ENCODE measurements at places on chromosomes 3 and 15.
A peak's percentile ranks its signal among the peaks of the same experiment; 100 is the strongest.

DNA sequence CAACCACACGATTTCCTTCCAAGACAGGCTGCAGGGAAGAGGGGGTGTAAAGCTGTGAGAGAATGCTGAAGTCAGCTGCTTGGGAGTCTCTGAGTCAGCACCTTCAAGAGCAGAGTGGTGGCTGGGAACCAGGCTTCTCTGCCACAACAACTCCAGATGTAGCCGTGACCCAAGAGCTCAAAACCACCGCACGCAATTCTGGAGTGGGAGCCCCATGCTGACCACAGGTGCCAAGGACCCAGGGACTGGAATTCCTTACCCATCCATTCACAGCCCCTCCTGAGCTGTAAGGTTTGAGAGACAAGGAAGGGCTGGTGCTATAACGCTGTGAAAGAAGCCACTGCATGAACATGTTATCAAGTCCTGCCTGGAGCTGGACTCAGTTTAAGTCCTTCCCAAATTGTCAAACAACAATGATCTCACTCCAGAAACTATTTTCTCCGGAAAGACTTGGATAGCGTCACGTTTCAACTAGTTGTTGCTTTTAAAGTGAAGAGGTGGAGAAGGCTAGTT, 61.4 kb downstream of the UMPS start:
- no peak for DNase-seq

DNA sequence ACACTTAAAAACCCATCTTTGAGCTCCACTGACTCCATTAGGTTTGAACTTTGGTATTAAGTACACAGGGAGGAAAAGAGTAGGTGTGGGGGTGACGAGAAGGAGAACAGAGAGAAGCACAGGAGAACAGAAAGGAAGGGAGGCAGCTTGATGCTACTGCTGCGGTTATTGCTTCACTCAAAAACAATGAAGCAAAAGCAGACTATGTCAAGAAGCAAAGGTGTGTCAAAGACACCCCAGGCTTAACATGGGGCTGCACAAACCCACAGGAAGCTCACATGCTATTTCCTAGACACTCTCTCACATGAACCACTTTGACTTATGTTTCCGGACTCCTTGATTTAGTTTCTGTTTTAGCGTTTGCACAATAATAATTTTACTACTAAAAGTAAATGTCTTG, 961.0 kb upstream of the CFAP20DC start:
- DNase-seq: peak; percentile 58

- DNase-seq: no peak
Measured at GRCh38 chr3:174308736-174309135, 550.4 kb upstream of the NAALADL2 start.

- peak; percentile 42 for DNase-seq
Measured at GRCh38 chr3:184154885-184155643, at the start of gene DVL3. Gene DVL3 (plus strand): TSS chr3:184155377. CDS start chr3:184155636, 259 bp downstream.

GRCh38 chr3:154904328-154904727, 175.8 kb upstream of the MME start:
- DNase-seq: no peak

- DNase-seq: no peak
Measured at GRCh38 chr3:18499301-18499700, 74.2 kb upstream of the SATB1 start.

GRCh38 chr3:132623646-132624045, 26.6 kb downstream of the ACKR4 start:
- no peak for DNase-seq

- DNase-seq: no peak
Measured at GRCh38 chr15:90654233-90655136, 62.7 kb upstream of the BLM start.

GRCh38 chr3:189289251-189289650, 117.5 kb downstream of the TPRG1 start:
- DNase-seq: no peak

DNA sequence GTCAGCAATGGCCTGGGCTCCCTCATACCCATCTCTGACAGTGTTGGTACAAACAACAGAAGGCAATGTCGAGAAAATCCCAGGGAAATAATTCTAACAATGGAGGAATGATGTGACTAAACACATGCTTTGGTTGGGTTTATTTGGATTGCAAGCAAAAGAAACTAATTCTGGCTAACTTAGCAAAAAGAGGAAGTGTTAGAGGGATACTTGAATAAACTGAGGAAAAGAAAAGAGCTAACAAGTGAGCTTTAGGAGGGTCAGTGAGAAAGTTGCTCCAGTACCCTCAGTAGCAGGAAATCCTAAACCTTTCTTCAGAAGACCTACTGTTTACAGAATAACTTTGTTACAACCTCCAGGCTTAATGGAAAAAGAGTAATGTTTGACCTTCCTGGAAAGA, 264.6 kb upstream of the WNT5A start:
- no peak for DNase-seq

- DNase-seq: no peak
Measured at GRCh38 chr3:154794391-154794790, 285.7 kb upstream of the MME start.

- no peak for DNase-seq
Measured at GRCh38 chr15:39575180-39575579, 5.7 kb upstream of the THBS1 start.

GRCh38 chr15:50377867-50378751, 23.1 kb upstream of the GABPB1 start:
- DNase-seq: no peak

GRCh38 chr3:29899021-29899420, 618.1 kb downstream of the RBMS3 start:
- no peak for DNase-seq

GRCh38 chr15:57703387-57703786, 3.1 kb upstream of the POLR2M start:
- DNase-seq: no peak

GRCh38 chr3:119380697-119381096, 82.7 kb downstream of the TMEM39A start:
- DNase-seq: no peak

DNA sequence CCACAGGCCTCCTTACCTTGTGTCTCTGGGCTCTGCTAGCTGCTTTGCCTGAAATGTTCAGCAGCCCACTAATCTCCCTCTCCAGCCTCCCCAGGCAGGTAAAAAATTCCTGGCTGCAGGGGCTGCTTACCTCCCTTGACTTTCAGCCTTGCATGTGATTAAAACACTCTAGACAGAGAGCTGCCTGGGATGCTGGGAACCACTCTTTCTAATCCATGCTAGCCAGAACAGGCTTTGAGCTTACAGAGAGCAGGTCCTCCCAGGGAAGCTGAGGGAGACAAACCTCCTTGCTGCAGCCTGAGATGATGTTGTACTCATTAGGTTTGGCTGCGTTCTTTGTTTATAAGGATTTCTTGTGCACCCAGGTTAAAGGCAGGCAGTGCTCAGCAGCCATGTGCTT, 33.7 kb upstream of the LIPC start:
- no peak for DNase-seq

GRCh38 chr3:143737065-143737464, 111.2 kb downstream of the SLC9A9 start:
- DNase-seq: no peak

DNA sequence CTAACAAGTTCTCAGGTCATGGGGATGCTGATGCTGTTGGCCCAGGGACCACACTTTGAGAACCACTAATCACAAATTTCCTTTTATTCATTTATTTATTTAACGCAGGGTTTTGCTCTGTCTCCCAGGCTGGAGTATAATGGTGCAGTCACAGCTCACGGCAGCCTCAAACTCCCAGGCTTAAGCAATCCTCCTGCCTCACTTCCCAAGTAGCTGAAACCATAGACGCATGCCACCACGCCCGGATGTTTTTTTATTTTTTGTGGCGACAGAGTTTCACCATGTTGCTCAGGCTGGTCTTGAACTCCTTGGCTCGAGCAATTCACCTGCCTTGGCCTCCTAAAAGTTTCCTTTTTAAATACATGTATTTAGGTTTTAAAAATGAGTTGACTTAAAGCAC, 20.7 kb upstream of the ISLR2 start:
- DNase-seq: no peak

- DNase-seq: no peak
Measured at GRCh38 chr15:43237842-43238470, 17.1 kb upstream of the EPB42 start.

DNA sequence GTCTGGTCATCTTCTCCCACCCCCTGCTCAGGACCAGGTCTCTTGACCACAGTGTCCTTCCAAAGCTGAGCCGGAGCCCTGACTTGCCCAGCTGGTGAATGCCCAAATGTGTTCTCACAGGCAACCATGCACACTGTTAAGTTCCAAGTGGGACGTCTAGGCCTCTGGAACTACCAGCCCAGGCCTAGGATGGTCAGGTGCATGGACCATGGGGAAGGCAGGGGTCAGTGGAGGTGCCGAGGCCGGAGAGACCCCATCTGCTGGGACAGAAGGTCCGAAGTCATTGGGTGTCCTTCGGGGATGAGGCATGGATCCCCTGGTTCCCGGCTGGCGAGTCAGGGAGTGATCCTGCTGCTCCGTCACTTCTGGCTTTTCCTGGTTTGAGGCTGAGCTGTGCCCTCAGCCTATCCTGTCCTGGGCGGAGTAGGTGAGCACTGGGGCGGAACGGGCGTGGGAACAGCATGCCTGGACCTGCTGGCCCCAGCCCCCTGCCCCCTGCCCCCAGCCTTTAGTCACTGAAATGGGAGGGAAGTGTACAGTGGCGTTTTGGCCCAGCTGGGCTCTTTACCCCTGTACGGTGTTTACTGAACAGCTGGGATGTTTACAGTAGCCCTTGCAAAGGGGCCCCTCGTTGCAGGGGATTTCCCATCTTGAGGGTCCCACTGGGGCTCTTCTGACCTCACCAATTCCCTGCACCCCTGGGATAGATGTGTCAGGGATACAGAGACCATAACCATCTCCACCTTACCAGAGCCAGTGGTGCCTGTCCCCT, 12.1 kb downstream of the SEMA3F start:
- no peak for DNase-seq

DNA sequence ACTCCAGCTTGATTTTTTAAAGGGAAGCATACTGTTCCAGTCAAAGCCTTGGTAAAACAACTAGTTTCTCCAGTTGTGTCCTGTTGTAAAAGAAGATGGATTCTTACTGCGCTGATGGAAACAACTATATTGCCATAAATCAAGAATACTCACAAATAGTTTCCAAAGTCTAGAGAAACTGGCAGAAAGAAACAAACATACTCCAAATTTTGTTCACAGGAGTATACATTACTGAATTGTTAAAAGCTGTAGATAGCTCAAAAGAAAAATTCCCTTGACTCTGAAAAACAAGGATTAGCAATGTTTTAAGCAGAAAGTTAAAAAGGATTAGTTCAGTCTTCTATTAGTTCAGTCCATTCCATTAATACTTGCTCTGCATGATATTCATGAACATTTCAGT, 27.6 kb downstream of the SORD start:
- DNase-seq: no peak

GRCh38 chr3:187616307-187616972, 53.8 kb downstream of the SST start:
- peak; percentile 57 for DNase-seq

GRCh38 chr3:149813367-149814281, 609 bp downstream of the RNF13 start:
- peak; percentile 12 for DNase-seq

DNA sequence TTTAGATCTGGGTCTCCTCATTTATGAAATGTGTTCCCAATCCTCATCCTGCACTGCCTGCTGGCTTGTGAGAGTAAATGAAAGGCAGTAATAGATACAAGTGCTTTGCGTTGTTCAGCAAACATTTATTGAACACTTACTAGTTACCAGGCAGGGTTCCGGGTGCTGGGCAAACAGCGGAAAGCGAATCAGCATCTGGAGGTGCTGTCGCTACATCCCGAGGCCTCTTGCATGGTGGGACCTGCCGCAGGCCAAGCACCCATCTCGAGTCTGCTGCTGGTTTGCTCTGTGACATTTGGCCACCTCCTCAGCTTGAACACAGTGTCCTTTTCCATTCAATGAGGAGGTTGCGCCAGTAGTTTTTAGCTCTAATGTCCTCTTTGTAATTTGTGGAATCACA, 24.8 kb downstream of the TRAK1 start:
- no peak for DNase-seq

DNA sequence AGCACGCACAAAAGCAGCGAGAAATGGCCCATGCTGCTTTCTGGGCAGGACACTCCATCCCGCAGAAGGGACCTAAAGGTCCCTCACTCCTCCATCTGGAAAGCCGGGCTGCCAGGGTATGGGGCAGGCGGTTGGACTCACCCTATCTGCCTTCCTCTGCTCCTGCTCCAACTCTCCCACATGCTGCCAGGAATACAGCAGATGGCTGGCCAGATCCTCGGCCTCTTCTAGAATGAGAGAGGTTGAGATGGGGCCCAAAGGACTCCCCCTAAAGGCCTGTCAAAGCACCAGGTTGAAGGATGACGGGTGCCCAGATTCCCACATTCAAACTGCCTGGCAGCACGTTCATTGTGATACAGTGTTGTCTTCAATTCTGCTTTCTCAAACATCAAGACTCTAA, 85.1 kb upstream of the C2CD4B start:
- DNase-seq: no peak

DNA sequence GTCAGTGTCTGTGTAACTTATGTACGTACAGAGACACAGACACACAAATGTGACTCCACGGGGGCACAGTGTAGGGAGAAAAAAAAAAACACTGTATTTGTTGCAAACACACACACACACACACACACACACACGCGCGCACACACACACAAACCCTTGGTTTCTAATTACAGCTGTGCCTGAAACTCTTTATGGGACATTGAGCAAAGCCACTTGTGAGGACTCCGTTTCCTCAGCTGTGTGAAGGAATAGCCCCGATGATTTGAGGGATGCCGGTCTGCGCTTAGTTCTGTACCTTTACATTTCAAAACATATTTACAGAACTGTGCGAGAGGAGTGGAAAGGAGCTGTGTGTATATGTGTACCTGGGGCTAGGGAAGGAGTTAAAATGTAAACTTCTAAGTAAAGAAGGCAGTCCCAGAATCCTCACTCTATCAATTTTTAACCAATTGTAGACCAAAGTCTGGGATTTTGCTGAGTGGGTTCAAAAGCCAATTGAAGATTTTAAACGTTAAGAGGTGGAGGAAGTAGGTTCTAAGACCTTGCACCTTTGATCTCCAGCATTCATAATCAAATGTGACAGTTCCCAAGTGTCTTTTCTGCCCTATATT, 5.3 kb upstream of the BCL6 start:
- no peak for DNase-seq

DNA sequence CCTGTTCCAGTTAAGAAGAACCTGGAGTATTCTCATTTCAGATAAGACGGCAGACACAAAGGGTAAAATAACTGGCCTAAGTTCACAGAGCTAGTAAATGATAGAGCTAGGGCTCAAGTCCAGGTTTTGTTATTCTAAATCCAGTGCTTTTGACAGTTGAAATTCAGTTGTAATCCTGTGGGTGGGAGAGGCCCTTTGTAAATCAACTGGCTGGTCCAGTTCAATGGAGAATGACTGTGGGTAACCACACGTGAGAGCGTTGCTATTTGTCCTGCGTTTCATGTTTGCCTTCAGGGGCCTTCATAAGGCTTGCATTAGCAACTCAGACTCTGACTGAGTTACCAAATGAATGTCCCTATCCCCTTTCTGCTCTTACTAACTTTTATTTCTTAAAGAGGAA, 24.2 kb upstream of the CD96 start:
- no peak for DNase-seq
